ENCODE measurements at places on chromosomes 3 and 15.

- DNase-seq = no peak
Measured at GRCh38 chr3:82800248-82800647, 1038.8 kb upstream of the GBE1 start.

DNA sequence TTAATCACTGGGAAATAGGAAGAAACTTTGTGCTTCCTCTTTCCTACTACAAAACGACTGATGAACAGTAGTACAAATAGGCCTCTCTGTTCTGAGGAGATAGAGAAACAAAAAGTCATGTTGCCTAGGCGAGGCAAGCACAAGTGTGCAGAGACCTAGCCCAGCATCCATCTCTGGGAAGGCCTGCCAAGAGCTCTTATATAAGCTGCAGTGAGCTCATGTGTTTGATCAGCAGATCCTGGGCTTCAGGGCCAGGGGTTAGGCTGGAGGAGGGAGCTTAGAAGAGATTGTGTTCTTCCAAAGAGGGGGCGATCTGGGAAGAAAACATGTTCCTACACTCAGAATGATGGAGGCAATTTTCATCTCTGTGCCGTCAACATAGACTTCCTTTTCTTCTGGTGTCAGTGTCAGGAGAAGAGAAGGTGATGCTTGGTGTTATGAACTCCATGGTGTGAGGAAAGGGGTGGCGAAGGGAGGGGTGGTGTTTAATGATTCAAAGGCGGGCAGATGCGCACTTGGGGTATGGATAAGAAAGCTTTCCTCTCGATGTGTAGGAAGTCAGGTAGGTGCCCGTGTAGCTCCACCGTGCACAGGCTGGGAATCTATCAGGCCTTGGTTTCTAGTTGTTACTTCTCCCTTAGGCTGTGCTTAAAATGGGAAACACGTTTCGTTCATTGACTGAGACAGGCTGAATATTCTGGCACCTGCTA lies 29.5 kb upstream of the ETV5 start:
- DNase-seq = no peak

DNA sequence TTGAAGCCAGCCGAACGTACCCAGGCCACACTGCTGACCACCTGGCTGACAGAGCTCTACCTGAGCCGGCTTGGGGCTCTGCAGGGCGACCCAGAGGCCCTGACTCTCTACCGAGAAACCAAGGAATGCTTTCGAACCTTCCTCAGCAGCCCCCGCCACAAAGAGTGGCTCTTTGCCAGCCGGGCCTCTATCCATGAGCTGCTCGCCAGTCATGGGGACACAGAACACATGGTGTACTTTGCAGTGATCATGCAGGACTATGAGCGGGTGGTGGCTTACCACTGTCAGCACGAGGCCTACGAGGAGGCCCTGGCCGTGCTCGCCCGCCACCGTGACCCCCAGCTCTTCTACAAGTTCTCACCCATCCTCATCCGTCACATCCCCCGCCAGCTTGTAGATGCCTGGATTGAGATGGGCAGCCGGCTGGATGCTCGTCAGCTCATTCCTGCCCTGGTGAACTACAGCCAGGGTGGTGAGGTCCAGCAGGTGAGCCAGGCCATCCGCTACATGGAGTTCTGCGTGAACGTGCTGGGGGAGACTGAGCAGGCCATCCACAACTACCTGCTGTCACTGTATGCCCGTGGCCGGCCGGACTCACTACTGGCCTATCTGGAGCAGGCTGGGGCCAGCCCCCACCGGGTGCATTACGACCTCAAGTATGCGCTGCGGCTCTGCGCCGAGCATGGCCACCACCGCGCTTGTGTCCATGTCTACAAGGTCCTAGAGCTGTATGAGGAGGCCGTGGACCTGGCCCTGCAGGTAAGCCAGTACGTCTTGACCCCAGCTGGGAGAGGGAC lies 6.2 kb downstream of the VPS18 start:
- DNase-seq = no peak

DNA sequence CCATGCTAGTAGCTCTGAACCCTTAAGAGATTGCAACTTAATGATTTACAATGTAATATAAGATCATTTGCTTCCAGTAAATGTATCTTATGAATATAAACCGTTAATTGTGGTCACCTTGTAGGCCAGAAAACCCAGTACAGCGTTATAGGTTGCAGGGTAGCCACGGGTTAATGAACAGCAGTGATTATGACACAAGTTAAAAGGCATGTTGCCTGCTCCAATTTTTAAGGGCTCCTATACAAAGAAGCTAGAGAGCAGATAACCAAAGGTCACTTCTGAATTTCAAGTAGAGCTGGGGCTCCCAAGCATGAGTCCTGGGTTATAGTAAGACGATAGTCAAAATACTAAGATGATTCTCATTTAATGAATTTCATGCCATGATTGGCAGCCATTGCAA lies 13.5 kb downstream of the GUCA1C start:
- no peak for DNase-seq

GRCh38 chr3:22846566-22846965 lies 356.6 kb upstream of the UBE2E2 start:
- no peak for DNase-seq

DNA sequence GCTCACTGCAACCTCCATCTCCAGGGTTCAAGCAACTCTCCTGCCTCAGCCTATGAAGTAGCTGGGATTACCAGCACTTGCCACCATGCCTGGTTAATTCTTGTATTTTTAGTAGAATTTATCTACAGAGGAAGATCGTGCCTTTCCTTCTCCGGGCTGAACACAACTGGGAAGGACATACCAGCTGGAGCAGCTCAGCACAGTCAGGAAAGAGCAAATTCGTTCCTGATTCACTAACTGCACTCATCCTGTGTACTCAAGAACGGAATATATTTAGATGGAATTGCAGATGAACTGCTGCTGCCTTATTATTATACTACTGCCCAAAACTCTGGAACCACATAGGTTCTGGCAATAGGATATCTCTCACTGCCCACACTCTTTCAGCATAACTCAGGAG lies 27.1 kb upstream of the P4HTM start:
- no peak for DNase-seq

GRCh38 chr15:101213570-101213969 lies 38.3 kb downstream of the CHSY1 start:
- DNase-seq = no peak

DNA sequence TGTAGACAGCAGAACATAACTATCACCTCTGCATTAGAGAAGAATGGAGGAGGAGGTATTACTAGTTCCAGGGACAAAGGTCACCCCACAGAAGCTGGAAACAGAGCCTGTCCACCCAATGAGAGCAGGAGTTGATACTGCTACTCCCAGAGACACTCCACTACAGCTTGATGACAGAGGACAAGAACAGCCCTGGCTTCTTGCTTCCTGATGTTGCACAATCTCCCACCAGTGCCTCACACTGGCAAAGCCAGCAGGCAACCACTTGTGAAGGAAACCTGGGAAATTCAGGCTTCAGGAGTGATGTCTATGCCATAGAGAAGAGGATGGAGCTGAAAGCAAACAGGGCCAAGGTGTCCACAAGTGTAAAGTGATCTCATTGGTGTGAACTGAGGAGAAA lies 78.0 kb upstream of the POU1F1 start:
- no peak for DNase-seq

DNA sequence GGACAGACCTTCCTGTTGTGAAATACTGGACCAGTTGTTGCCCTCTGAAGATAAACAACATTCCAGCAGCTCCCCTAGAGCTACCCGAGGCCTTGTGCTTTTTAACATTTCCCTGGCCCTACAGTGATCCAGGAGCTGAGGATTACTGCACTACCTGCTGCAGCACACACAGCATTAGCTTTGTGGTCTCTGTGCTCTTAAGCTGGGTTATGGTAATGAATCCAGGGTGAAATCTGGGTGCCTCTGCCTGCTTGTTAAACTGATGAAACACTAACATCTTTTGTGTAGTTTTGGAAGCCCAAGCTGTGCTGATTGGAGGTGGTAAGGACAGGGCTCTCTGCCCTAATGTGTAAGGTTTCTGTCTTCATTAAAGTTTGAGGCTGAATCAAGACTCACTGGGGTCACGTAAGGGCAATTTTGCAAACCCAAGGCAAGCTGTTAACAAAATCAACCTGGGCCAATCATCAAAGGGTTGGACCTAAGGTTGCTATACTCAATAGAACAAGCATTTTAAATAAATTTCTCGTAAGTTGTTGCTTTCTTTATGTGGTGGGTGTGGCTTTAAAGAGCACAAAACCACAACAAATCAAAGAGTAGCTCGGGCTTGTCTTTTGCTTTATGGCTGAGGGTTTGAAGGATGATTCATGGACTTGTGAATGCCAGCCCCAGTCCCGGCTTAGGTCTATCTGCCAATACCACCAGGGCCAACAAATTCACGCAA lies 183.9 kb downstream of the TPRG1 start:
- DNase-seq = no peak

DNA sequence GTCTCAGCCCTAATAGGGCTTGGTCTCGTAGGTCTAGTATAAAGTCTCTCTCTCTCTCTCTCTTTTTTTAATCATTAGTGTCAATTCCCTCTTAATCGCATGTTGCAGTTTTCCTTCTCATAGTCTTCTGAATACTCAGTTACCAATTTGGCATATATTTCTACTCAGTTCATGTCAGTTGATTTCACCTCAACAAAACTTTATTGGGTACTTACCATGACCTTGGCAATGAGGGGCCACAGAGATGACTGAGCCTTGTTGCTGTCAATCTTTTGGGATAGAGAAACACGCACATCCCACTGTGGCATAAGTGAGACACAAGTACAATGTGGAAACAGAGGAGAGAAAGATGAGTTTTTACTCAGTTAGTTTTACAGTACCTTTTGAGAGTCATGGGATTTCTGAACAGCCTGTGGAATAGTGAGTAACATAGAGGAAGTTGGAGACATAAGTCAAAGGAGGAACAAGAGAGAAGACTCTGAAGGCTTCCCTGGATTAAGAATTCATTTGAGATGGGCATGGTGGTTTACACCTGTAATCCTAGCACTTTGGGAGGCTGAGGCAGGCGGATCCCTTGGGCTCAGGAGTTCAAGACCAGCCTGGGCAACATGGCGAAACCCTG lies 150.2 kb upstream of the CBLB start:
- DNase-seq = no peak

GRCh38 chr15:79023546-79023890 lies 67.1 kb downstream of the RASGRF1 start:
- DNase-seq = no peak

DNA sequence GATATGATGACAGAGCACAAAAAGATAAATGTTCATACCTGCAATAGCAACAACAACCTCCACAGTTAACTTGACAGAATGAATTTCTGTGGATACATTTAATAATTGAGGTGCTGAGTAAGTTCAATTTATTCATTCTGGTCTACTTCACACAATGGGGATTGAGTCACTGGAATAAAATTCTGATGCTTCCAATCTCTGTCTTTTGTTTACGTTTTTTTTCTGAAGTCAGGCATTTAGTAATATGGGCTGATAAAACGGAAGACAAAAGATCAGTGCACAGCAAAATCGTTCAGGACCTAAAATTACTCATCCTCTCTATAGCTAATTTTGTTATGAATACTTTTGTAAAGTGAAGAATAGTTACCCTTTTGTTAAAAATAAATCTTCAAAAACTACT lies 565.9 kb upstream of the CCDC54 start:
- no peak for DNase-seq

DNA sequence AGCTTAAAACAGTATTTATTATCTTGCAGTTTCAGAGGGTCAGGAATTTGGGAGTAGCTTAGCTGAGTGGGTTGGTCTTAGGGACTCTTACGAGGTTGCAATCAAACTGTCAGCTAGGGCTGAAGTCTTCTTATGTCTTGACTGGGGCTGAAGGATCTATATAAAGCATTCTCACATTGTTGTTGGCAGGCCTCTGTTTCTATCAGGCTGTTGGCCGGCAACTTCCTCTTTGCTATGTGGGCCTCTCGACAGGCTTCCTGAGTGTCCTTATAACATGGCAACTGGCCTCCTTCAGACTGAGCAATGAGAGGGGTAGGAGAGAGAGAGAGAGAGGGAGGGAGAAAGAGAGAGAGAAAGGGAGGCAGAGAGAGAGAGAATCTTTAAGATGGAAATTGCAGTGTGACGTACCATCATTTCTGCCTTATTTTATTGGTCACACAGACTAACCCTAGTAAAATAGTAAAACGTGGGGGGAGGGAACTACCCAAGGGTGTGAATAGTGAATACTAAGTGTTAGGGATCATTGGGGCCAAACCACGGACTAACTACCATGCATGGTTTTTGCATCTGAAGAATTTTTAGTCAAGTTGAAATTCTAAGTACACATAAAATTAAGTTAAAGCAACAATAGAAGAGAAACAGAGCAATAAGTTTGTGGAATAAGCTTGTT lies 16.1 kb downstream of the FGF7 start:
- DNase-seq = no peak

GRCh38 chr3:115246461-115247020 lies 99.5 kb upstream of the ZBTB20 start:
- no peak for DNase-seq

DNA sequence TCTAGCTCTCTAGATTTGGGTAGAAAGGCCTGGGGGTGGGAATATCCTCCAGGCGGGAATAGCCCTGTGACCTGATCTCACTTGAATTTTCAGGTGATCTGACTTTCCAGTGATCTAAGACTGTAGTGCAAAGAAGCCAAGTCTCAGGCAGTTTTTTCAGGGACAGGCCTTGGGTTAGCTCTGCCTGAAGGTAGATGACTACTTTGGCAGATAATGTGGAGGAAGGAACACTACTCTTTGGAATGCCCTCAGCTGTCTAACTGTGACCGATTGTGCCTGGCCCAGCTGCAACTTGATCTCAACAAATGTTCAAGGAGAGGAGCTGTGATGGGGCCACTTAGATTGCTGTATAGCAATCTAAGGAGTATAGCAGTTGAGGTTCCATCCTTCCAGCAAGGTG lies 193.7 kb downstream of the TCF12 start:
- DNase-seq = no peak

DNA sequence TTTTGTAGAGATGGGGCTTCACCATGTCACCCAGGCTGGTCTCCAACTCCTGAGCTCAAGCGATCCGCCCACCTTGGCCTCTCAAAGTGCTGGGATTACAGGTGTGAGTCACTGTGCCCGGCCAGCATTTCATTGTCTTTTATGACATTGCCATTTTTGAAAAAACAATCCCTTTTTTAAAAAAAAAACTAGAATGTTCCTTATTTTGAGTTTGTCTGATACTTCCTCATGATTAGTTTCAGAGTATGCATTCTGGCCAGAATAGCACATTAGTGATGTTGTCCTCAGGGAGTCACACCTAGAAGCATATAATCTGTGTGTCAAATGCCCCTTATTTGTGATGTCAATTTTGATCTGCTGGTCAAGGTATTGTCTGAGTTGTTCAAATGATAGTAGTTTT lies 21.2 kb upstream of the NMD3 start:
- no peak for DNase-seq

GRCh38 chr3:26932752-26933151 lies 310.2 kb downstream of the LRRC3B start:
- DNase-seq = no peak

- no peak for DNase-seq
Measured at GRCh38 chr3:53022647-53023046, 23.2 kb downstream of the SFMBT1 start.

GRCh38 chr3:112514527-112515128 lies 15.4 kb upstream of the BTLA start:
- DNase-seq = no peak

- DNase-seq = no peak
Measured at GRCh38 chr3:55488398-55489055, 1.4 kb upstream of the WNT5A start.

- DNase-seq = peak; percentile 56
Measured at GRCh38 chr3:150703299-150703755, 393 bp downstream of the ERICH6 start.
